Activated T-helper 1 cell treated with anti-CD3 and anti-CD28 coated beads, Interleukin-2, amount 50 U/mL, for 16 hours (primary cell): ENCODE measurements at places on chromosomes 7 and 10.

DNA sequence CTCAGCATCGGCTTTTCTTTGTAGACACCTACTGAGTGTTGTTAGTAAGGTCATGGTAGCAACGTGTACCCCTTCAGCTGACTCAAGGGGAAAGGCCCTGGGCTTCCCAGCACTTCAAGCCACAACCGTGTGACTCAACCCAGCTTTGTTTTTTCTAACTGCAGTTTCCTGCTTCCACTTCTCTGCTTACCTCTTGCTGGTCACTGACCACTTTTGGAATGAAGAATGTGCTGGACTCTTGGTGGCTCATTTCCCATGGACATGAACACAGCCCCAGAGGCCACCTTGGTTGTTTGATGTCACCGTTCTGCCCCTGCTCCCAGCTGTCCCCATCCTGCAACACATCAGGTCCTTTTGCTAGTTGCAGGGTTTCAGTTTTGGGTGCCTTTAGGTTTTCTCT is 69.5 kb upstream of the ZNF438 start:
- peak; percentile 47 for DNase-seq

DNA sequence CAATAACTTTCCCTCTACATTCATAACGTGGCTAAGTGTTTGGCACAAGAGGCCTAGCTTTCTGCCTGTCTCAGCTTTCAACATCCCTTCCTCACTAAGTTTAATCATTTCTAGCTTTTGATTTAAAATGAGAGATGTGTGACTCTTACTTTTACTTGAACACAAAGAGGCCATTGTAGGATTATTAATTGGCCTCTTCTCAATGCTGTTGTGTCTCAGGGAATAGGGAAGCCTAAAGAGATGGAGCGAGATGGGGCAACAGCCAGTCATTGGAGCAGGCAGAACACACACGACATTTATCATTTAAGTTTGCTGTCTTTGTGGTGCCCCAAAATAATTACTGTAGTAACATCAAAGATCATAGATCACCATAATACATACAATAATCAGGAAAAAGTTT is 167.1 kb upstream of the TRIM24 start:
- DNase-seq: no peak

DNA sequence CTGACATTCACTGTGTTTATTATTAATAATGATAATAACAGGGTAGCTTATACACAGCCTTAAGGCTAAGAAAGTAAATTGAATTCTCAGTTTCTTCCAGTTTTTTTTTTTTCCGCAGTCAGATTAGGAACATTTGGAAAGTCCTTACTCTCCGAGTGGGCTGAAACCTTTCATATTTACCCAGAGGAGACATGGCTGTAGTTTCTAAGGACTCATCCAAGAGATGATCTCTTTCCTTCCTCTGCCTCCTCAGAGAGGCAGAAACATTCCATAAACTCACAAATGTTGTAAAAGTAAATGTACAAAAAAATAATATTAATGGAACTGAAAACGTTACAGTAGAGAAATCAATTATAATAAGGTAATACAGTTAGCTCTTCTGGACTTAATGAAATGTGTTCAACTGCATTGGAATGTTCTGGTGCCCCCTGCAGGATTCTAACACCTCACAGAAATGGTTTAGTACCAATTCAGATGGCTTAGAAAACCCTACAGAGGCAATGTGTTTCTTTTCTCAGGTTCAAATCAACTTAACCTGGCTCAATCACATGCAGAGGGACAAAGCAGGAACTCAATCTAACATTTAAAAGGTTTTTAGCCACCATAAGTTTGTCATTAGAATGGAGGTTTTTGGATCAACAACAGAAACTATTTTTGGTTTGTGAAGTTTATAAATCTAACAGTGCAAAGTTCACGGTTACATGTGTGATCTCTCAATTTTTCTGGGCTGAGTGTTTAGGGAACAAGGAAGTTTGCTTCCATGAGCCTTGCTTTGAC is 71.7 kb downstream of the ICA1 start:
- peak; percentile 25 for DNase-seq

GRCh38 chr7:128309976-128310375 is 33.7 kb downstream of the RBM28 start:
- DNase-seq: no peak

- no peak for DNase-seq
Measured at GRCh38 chr10:60206735-60207134, 182.9 kb downstream of the ANK3 start.

DNA sequence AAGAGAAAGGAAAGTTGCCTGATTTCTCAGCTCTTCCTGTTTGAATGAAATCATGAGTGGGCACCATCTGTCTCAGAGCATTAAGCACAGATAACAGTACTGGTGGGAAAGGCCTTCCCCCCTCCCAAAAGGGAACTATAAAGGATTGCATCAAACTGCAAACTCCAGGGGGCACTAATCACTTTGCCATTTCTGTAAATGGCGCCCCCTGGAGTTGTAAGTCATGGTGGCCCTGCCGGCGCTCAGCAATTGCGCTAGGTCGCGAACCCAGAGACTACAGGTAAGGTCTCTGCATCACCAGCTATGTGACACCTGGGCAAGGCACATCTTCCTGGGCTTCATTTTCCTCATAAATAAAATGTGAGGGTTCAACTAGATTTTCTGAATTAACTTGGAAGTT is 11.1 kb downstream of the LRRC4 start:
- no peak for DNase-seq

DNA sequence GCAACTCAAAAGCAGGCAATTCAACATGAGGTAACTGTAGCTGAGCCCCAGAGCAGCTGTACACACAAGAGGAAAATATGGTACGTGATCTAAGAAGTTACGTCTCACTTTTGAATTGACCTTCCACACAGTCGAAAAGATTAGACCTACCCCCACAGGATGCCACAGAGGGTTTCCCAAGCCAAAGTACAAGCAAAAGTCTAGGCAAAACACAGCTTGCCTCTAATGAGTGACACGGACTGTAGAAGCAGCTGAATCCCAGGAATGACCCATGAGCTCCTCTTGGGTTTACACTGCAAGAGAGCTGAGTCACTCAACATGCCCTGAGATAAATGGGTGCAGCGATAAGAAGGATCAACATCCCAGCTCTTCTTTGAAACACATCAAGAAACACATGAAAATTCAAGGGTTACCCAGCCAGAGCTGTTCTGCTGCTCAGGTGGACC is 9.8 kb downstream of the CREB3L2 start:
- no peak for DNase-seq

GRCh38 chr7:33109005-33109757 is at the start of gene RP9:
TSS of gene RP9 (minus strand) at chr7:33109404. CDS start at chr7:33109372, 32 bp downstream.
- peak; percentile 70 for DNase-seq

GRCh38 chr10:124265391-124265745 is 153.4 kb downstream of the OAT start:
- DNase-seq: no peak

DNA sequence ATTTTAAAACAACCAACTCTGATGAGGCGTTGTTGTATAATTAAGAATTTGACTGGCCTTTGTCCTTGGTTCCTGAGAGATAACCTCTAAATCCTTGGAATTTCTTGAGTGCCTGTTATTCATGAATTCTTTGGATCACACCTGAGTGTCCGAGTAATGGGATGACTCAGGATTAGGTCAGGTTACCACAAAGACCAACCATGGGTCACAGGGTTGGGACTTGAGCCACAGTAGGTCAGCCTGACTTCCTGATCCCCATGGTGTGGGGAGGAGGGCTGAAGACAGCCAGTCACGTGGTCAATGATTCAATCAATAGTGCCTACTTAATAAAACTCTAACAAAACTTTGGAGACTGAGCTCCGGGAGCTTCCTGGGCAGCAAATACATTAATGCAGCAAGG is 192.5 kb downstream of the GFRA1 start:
- no peak for DNase-seq

GRCh38 chr7:45180084-45180986 is 22.7 kb downstream of the RAMP3 start:
- no peak for DNase-seq

GRCh38 chr10:97612386-97612785 is 20.9 kb downstream of the MORN4 start:
- DNase-seq: no peak

DNA sequence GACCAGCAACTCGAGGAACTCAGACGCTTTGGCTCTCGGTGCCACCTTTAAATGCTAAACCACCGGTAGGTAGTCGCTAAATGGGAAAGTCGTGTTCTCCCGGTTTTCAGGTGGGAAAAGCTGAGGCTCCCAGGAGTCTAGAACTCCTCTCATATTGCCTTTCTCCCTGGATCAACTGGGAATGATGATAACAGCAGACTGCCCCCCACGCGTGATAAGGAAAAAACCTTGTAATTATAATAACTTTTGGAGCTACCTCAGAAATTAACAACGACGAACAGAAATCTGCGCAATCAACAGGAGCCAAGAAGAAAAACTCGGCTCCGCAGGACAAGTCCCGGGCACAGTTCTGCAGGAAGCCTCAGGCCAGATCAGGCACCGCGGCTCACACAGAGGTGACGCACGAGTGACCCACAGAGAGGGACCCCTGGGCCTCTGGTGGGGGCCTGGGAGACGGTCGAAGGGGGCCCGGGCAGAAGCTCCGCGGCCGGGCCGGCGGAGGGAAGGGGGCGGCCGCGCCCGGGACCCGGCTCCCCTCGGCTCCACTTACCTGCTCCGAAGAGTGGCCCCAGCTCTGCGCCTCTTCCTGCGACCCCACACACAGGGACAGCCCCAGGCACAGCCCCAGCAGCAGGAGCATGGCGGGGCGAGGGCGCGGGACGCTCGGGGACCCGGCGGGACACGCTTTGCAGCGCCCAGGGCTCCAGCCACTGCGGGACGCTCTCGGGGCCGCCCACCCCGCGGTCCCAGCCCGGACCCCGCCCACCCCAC is at the start of gene ITIH5:
ITIH5 (minus strand) TSS at position 714 of the 771 bp plus-strand sequence; CDS start at position 640, 74 bp downstream.
- no peak for DNase-seq

DNA sequence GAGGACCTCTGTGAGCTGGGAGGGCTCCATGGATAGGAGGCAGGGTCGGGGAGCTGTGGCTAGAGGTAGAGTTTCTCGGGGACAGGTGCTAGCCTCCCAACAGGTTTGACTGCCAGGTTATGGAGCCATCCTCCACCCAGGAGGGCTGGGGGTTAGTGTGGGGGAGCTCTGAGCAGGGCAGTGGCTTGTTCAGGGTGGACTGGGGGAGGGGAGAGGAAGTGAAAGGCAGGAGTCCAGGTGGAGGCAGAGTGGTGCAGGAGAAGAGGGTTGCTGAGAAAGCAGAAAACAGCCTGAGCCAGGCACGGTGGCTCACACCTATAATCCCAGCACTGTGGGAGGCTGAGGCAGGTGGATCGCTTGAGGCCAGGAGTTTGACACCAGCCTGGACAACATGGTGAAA is 40.5 kb upstream of the HSPB1 start:
- DNase-seq: no peak

GRCh38 chr10:103493362-103493915 is at the start of gene NEURL1:
TSS of gene NEURL1 (plus strand) at chr10:103493705. CDS start at chr10:103494388, 683 bp downstream.
- no peak for DNase-seq

DNA sequence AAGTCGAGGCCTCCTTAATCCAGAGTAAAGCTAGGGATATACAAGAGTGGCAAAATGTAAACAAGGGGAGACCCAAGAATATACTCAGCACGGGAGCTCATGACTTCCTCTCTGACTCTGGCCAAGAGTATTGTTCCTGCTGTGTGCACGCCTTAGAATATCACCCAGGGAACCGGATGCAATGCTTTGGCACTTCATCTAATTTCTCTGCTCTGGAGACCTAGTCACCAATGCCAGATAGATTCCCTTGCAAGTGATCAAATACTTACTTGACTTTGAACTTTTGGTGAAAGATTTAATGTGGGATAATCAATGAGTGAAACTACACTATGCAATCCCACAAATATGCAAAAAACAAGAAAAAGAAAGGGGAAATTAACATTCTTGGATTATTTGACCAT is 695.5 kb downstream of the INHBA start:
- DNase-seq: no peak

DNA sequence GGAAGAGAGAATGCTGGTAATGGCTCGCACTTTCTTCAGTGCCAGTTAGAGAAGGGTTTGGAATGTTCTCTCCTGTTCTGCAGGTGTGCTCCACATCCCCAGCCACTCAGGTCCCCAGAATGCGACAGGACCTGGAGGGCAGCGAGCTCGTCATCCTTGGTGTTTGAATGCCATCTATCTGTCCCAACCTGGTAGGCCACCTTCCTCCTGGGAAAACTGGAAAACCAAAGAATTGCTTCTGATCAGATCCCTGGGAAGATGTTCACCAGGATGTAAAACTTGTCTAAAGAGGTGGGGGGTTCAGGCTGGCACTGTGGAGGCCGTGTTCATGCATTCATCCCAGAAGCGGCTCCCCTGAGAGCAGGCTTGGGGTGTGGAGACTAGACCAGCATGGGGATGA is 379.5 kb downstream of the GLRX3 start:
- DNase-seq: no peak

DNA sequence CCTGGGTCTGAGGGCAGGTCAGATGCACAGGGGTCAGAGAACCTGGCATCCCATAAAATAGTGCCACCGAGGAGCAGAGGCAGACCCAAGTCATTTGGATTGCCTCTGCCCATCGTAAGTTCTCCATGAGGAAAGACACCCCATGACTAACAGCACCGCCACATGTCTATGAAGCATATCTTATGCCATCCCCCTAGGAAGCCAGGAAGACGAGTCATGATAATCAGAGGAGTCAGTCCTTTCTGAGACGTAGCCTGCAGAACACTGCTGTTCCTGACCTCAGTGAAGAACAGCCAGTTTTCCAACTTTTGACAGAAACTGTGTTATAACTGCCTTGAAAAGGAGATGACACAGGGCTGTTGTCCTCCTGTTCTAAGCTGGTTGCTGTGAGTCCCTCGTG is 51.2 kb downstream of the INSYN2A start:
- no peak for DNase-seq

DNA sequence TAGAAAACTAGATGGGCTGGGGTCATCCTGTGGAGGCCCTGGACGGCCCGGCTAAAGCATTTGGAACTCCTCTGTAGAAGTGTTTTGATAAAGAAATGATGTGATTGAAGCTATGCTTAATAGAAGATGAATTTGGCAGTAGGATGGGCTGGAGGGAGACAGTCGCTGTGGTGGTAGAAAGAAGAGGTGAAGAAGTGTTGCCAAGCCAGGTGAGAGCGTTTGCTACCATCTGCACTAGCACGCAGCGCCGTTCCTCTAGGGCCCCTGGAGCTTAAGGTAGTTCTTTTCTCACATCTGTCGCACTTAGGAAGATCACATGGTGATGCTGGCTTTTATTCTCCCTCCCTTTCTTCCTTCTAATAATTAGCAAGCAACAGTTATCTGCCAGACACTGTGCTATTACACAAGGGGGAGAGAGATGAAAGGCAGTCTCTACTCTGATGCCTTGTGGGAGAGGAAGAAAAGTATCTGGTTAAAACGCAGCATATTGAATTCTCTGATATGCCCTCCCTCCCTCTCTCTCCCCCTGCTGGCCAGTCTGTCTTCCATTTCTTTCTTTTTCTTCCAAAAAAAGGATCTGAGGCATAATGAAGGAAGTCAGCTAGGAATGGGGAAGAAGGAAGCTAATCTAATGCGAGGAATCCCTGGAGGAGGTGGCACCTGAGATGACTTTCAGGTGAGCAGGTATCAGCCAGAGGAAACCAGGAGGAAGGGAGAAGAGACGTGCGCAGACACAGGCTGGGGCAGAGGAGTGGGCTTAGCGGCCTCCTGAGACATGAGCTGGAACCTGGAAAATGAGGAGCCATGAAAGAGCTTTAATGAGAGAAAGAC is 162.3 kb upstream of the KLF14 start:
- DNase-seq: no peak
